ENCODE measurements at places on chromosomes 4 and X.

GRCh38 chrX:135914404-135914803 is 20.9 kb downstream of the SAGE1 start:
- no peak for DNase-seq

- no peak for DNase-seq
Measured at GRCh38 chr4:88599298-88599697, 7.0 kb downstream of the HERC3 start.

DNA sequence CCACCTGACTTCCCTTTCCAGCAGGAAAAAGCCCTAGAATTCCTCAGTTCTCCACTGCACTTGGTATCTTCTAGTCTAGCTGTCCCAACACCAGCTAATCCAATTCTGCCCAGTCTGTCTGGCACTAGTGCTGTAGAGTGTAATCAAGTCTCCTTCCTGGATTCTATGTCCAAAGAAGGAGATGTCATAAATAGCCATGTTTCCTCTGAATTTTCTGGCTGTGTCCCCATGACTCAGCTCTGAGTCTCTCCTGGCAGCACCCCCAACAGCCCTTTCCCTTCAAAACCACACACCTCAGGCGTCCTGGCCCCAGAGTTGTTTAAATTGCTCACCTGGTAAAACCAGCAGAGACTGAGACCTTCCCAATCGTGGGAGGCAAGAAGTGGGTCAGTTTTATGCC is 197.2 kb downstream of the GRXCR1 start:
- no peak for DNase-seq

GRCh38 chrX:120244735-120245498 is 5.7 kb upstream of the ZBTB33 start:
- peak; percentile 67 for DNase-seq

DNA sequence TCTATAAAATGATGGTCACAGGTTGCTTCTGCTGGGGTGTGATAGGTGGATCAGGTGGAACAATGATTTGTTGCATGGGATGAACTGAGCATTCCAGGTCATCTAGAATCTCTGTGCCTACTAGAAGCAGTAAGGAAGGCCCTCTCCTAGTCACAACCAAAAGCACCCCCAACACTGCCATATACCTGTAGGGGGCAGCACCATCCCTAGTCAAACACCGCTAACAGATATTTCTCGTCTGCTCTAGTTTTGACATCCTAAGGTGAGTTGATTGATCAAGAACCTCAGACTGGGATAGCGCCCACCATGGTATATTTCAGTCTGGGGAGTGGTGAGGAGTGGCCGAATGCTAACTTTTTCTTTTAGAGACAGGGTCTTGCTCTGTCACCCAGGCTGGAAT is 160.2 kb downstream of the NHS start:
- peak; percentile 31 for DNase-seq

- no peak for DNase-seq
Measured at GRCh38 chr4:155974996-155975395, 21.3 kb upstream of the CTSO start.

DNA sequence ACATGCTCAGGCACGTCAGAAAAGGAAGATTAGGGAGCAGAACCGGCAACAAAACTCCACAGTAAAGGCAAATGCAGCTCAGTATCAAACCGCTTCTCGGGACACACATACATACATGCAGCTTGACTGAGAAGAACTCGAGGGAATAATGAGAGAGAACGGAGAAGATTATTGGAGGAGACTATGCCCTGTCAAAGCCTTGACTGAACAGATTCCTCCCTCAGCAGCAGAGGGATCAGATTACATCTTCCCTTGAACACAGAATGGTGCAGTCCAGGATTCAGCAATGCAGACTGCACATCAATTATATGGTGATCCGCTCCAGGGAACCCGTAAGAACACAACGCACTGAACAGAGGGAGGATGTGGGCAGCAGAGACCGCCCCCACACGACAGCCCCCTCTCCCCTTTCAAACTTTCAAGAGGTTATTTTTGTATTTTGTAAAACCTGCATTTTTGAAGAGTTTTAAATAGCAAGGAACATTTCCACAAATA is 183.2 kb downstream of the FBXW7 start:
- DNase-seq: no peak

GRCh38 chr4:1598206-1599025 is 85.7 kb downstream of the FAM53A start:
- no peak for DNase-seq

DNA sequence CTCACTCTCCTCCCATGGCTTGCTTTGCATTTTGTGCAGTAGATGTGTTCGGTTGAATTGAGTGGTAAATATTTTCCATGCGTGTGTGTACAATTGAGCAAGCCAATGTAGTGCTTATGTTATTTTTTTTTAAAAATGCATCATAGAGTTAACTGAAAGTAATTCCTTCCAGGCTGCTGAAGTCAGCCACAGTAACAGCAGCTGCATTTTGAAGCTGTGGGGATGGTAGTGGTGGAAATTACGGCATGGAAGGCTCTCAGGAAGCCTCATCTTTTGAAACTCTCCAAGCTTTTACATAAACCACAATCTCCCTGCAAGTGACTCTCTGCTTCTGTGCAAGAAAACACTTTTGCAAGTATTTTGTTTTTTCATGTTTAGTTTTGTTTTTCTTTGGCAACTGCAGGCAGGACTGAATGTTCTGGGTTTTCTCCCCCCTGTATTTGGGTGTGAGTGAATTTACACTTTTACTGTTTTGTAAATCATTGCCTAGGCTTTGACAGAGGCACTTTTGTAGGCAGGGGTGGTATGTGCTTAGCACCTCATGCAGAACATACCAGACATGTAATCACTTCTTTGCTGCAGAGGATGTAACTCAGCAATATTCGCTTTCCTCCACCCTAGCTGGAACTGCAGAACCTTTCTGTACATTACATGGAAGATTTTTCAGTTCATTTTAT is 56.2 kb downstream of the LRRC66 start:
- DNase-seq: no peak

- peak; percentile 72 for DNase-seq
Measured at GRCh38 chrX:68827848-68828624, 785 bp upstream of the EFNB1 start.

- DNase-seq: peak; percentile 65
Measured at GRCh38 chr4:142846729-142847596, 862 bp upstream of the INPP4B start.

DNA sequence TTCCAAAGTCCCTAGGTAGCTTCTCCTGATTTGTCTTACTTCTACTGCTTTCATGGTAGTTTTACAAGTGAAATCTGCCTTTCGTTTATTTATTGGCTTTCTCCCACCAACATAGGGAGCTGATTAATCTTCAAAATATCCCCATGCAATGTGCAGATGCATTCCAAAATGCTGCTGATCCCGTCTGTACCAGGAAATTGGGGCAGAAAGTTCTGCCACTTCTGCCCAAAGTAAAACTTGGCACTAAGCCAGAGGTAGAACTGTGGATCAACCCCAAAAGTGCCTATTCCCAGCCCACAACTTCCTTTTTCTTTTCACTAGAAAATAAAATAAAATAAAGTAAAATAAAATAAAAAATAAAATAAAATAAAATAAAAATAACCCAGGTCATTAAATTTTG is 47.3 kb upstream of the PPARGC1A start:
- DNase-seq: no peak

GRCh38 chr4:986428-986878 is 391 bp upstream of the IDUA start:
- no peak for DNase-seq

- DNase-seq: no peak
Measured at GRCh38 chr4:35511851-35512250, 732.5 kb downstream of the ARAP2 start.

GRCh38 chr4:155552180-155552579 is 114.5 kb upstream of the GUCY1A1 start:
- no peak for DNase-seq

GRCh38 chr4:183747931-183748670 is 89.0 kb downstream of the TRAPPC11 start:
- DNase-seq: no peak

DNA sequence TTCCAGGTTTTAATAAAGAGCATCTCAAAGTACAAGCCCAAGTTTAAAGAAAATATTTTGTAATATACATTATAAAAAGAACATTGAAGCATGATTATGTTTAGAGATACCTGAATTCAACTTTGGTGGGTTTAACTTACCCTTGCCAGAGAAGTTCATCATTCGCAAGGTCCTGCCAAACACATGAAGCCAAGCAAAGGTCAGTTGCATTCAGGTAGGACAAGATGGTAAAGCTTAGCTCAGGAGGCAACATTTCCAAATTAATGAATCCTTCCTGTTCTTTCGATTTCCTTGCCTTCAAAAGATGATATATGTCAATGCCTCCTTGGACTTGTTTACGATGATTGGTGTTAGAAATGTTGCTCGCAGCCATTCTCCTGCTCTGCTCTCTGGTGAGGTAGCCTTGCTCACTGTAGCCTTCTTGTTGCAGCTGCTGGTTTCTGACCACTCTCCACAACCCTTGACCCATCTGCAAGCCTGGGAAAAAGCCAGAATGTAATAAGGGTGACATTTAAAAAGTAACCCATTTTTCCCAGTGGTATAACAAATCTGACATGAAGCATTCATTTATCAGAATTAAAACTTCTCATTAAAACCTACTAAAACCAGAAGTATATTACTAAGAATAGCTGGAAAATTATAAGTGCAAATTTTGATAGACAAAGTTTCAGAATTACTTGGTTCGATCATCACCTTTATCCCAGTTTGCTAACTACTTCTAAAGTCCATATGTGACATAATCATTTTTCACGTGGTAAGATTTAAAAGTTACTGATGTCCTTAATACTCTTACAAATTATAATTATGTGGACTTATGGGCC is 20.6 kb downstream of the FBXO8 start:
- no peak for DNase-seq

- no peak for DNase-seq
Measured at GRCh38 chr4:111849746-111850284, 295.4 kb upstream of the FAM241A start.

GRCh38 chrX:9786798-9787635 is 788 bp downstream of the SHROOM2 start:
- DNase-seq: no peak

- peak; percentile 39 for DNase-seq
Measured at GRCh38 chrX:153968754-153969124, 2.9 kb downstream of the HCFC1 start.

- no peak for DNase-seq
Measured at GRCh38 chr4:137345597-137345996, 186.7 kb downstream of the PCDH18 start.

DNA sequence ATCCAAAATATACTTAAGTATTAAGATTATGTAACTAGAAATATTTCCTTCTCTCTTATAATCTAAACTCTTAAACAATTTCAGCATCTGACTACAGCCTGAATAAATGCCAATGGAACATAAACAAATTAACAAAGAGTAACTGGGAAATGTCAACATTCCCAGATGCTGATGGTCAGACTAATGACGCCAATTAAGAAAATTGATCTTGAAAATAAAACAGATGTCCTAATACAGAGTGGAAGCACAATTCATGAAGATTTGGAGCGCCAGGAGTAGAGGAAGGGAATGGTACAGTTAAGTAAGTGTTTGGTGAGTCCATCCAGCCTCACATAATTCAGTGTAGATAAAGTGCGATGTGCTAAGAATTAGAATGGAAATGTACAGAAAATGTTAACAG is 203.7 kb upstream of the NWD2 start:
- DNase-seq: no peak

GRCh38 chr4:136861091-136861490 is 671.2 kb downstream of the PCDH18 start:
- no peak for DNase-seq

- DNase-seq: peak; percentile 53
Measured at GRCh38 chrX:40108959-40109287, 11.2 kb upstream of the BCOR start.

DNA sequence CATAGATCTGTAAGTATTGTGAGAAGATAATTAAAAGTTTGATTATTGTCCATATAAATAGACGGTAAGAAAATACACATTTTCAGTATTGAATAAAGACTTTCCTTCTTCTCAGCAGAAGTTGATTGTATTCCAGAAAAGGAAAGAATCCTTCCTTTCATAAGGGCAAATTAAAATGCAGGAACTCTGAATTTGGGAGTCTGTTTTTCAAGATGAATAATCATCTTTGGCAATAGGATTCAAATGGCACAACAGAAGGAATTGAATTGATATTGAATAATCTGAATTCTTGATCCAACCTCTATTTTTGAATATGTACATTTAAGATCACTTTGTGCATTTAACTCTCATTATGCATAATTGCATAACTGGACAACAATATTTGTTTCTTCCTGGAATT is 149.3 kb downstream of the DMD start:
- no peak for DNase-seq

GRCh38 chrX:9204560-9204959 is 170.6 kb upstream of the FAM9B start:
- no peak for DNase-seq

GRCh38 chr4:165385126-165385525 is 6.3 kb downstream of the CPE start:
- DNase-seq: no peak

GRCh38 chr4:41177016-41177415 is 37.3 kb downstream of the APBB2 start:
- DNase-seq: no peak

- DNase-seq: no peak
Measured at GRCh38 chr4:85756938-85757337, 282.0 kb downstream of the ARHGAP24 start.
